ENCODE measurements at places on chromosomes 12 and 14. TPM values are rescaled to one million over a fixed set of nuclear protein-coding genes. Genes with fewer than 3 reads are reported as not detected.

Gene PTGDR
- not detected for total RNA-seq

Gene NKX2-8
- not detected for total RNA-seq

- no peak for DNase-seq
These were observed 151.0 kb upstream of the GZMB start for GRCh38 chr14:24784981-24785380.

GRCh38 chr12:38144601-38145436, 171.8 kb upstream of the ALG10B start:
- DNase-seq = no peak

GRCh38 chr14:62322216-62322615, 560.0 kb downstream of the SNAPC1 start:
- no peak for DNase-seq

Gene ARMH4
- 3.7 TPM for total RNA-seq

- DNase-seq = peak; percentile 75
These were observed 82.6 kb downstream of the SCARB1 start for GRCh38 chr12:124780752-124781685.

- no peak for DNase-seq
These were observed 218.6 kb downstream of the SYT1 start for GRCh38 chr12:79083181-79083580.

Gene C14orf132
- total RNA-seq = 2.6 TPM

Gene NRIP2
- total RNA-seq = not detected

DNA sequence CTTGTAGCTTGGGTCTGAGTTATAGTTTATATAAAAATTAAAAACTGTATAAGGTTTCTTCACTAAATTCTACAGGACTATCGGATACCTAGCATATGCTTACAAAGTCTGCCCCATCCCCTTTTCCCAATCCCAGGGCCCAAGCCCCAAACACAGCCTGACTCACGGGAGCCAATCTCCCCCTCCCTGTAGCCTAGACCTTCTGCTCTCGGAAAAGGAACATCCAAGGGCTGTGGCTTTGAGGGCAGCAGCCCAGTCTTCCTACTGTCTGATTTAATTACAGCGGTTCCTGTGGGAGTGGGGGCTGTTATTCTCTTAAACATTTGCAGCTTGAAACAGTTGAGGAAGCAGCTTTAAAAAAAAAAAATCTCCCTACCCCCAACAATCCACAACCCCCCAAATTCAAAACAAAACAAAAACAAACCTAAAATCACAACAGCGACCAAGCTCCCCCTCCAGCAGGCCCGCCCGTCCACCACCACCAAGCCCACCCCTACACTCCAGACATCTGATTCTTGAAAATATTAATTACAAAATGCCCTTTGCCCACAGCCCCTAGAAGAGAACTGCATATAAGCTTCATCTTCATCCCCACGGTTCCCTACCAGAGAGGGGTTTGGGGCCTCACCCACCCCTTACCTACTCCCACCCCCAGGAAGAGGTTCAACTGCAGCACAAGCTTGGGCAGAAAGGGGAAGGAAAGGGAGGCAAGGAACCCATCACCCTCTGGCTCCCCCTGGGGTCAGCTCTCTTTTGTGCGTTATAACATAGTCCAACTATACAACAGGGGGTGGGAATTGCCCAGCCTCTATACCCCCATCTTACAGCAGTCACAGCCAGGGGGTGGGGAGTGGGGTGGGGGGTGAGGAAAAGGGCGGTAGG, 1.1 kb upstream of the PRKAG1 start:
- DNase-seq = peak; percentile 19

DNA sequence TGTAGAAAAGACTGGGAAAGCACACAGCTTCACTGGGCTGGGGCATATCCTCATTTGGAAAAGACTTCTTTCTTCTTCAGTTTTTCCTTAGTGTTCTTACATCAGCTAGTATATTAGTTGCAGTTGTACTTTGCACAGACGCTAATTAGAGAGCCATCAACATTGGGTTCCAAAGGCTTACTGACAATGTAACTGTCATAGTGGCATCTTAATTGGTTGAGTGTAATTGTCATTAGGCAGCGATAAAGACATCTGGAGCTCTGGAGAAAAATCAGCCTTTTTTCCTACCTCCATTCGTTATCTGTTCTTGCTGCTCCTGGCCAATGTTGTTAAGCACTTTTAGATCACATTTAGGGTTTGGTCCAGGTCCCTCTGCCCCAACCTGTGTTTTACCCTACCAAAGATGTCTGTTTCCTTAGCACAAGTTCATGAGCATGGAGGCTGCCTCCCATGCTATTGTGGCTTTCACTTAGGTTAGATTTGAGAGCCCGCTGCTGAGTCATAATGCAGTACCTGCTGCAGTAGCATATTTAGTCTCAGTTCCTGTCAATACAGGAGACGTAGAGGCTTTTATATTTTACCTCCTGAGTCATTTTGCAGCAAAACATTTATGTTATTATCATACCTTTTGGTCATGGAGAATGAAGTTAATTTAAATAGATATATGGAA, 49.2 kb downstream of the FBXW8 start:
- peak; percentile 49 for DNase-seq

DNA sequence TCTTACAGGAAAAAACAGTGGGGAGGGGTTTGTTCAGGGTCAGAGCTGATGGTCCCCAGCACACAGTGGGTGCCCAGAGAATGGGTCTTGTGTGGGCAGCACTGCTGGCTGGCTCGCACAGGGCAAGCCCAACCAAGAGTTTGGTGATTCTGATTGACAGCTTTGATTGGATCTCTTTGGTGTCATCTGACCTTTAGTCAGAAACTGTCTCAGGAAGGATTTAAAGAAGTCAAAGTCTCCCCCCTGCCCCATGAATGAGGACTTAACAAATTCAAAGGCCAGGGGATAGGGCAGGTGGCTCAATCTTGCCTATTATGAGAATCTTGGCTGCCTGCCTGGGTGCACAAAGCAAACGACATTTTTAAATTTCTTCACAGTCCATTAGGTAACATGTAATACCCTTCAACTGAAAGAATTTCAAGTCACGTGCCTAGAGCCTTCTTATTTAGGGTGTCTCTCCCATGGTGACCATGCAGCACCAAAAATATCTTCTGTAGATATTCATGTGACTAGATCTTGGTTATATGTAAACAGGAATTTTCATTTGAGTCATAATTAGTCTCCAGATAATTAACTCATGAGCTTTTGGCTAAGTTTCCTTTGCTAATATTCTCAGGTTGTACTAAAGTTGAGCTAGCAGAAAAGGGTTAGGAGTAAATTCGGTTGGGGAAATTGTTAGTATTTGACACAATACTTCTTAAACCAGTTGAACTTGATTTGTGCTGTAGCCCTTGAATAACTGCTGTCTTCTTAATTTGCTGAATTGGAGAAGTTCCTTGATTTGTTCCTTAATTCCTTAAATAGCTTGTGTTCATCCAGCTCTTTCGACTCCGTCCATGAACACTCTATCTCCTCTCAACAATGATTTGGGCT, 54.5 kb upstream of the HECTD1 start:
- peak; percentile 10 for DNase-seq

- DNase-seq = peak; percentile 78
These were observed 46.0 kb upstream of the SRSF5 start for GRCh38 chr14:69720912-69721311.

Gene PMCH
- not detected for total RNA-seq

DNA sequence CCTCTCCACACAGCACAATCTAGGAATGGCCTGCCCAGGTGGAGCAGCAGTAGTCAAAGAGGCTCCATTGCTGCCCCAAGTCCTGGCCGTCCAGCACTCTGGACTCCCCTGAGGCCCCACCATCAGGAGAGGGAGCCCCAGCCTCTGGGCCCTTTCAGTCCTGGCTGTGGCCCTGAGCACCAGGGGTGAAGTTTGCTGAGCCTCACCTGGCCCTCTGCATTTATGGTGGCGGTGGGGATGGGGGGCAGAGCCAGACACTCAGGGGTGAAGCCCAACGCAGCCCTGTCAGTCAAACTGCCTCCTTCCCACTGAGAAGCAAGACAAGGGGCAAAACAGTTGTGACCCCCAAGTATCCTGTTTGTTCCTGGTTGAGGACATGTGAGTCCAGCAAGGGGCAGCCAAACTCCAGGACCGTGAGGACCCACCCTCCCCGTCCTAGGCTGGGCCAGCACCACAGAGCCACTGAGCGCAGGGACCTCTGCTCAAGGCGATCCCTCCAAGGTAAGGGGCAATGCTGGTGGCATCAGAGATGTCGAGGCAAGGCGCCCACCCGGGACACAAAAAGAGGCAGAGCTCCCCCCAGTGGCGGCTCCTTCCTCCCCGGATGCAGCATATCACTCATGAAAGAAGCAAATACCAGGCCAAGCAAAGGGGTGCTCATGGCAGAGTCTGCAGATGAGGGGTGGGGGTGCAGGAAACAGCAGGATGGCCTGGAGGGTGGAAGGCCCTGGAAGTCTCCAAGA, 4.8 kb upstream of the AMN start:
- DNase-seq = peak; percentile 57

- peak; percentile 76 for DNase-seq
These were observed 1101.2 kb upstream of the TMEM132C start for GRCh38 chr12:127165567-127166392.

Gene VRTN
- not detected for total RNA-seq

Gene CLEC4D
- total RNA-seq = not detected

- no peak for DNase-seq
These were observed 58.3 kb upstream of the JDP2 start for GRCh38 chr14:75369506-75369905.

DNA sequence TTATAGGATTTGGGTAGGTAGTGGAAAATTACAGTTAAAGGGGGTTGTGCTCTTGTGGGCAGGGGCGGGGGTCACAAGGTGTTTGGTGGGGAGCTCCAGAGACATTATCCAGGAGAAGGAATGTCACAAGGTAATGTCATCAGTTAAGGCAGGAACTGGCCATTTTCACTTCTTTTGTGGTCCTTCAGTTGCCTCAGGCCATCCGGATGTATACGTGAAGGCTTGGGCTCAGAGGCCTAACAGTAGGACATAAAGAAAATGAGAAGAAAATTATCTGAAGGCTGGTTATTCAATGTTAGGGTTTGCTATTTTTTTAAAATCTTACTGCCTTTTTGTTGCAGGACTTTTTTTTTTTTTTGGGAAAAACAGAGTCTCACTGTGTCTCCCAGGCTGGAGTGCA, 2.5 kb upstream of the PSEN1 start:
- no peak for DNase-seq

DNA sequence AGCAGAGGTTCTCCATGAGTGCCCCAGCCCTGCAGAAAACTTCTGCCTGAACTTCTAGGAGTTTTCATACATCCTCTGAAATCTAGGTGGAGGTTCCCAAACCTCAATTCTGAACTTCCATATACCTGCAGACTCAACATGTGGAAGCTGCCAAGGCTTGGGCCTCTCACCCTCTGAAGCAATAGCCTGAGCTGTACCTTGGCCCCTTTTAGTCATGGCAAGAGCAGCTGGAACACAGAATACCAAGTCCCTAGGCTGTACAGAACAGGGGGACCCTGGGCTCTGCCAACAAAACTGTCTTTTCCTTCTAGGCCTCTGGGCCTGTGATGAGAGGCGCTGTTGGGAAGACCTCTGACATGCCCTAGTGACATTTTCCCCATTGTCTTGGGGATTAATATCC, 494.3 kb upstream of the FOXG1 start:
- no peak for DNase-seq

DNA sequence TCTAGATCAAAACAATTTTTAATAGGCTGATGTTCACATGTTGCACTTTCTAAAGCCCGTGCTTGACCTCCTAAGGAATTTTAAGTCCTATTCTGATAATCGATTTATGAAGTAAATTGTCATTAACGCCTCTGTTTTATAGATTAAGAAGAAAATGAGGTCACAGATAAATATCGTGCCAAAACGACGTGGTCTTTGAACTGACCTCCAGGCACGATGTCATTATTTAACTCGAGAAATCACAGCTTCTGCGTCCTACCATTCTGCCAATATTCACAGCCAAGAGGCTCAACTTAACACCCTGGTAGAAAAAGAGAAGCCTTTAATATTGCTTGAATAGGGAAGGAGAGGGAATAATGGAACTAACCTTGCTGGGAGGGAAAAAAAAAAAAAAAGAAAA, 888 bp upstream of the EEA1 start:
- DNase-seq = peak; percentile 39

Gene ABCC9
- not detected for total RNA-seq

Gene ALG10B
- 1.3 TPM for total RNA-seq

GRCh38 chr12:15318841-15319240, 3.5 kb upstream of the PTPRO start:
- DNase-seq = no peak

Gene HOXC12
- total RNA-seq = not detected

- peak; percentile 48 for DNase-seq
These were observed 158.4 kb downstream of the KLHL28 start for GRCh38 chr14:44803239-44803905.

DNA sequence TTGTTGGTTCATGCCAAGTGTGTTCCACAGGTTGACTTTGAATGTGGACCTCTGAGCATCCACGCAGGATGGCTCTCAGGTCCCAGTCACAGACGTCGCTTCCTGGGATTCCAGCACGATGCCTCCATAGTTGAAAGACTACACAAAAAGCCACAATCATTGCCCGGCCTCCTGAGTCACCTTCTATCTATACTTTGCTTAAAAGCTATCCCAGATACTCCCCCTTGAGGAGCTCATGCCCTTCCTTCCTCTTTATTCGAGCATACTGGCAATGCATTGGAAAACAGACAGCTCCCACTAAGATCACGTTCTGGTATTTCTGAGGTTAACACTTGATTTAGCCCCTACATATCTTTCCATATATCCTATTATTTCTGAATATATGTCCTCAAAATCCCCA, 40.1 kb downstream of the ZNF664 start:
- DNase-seq = no peak

DNA sequence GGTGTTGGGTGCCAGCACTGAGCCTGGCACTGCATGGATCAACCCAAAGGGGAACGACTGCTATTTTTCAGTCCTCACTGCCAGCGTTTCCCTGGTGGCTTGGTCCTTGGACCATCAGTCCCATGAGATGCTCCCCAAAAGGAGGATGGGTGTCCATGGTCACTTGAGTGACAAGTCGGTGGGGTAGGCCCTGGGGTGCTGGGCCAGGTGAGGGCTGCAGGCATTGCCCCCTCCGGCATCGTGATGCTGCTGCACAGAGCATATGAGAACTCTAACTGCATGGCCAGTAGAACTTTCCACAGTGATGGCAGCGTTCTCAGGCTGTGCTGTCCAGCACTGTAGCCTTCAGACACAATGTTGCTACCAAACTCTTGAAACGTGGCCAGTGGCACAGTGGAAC, 16.2 kb downstream of the SETD1B start:
- DNase-seq = no peak

DNA sequence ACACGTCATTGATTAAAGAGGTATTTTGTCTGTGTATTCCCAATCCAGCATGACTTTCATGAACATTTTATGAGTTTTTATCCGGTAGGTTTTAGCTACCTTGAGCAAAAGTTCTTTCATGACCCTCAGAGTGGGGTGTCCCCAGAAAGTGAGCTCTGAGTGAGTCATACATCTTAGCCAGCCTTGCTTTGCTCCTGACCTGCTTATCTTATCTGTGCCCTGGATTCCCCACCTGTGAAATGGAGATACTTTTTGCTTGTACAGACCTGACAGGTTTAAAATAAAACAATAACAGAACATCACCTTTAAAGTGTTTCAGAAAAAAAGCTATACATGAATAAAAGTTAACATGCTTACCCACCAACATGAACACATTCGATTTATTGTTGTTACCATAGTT, 202.8 kb upstream of the SOX5 start:
- DNase-seq = no peak

Measured in G401 (cell line).